ENCODE measurements at places on chromosomes 2 and 18. TPM values are rescaled to one million over a fixed set of nuclear protein-coding genes. Genes with fewer than 3 reads are reported as not detected.
A peak's percentile ranks its signal among the peaks of the same experiment; 100 is the strongest.

Gene GKN1
- not detected for total RNA-seq

Gene ERFE
- total RNA-seq: 5.2 TPM

Gene ALPP
- 0.59 TPM for total RNA-seq

Gene PSMG2
- 136 TPM for total RNA-seq

Gene HOXD12
- total RNA-seq: 0.12 TPM

Gene FRZB
- total RNA-seq: 0.10 TPM

Gene OTX1
- total RNA-seq: 0.59 TPM

Gene AGXT
- total RNA-seq: not detected

Gene PTH2R
- not detected for total RNA-seq

Gene KIF5C
- 1.3 TPM for total RNA-seq

Gene TCF4
- total RNA-seq: 57.2 TPM

Gene DNAJC5G
- total RNA-seq: not detected

Gene PCARE
- not detected for total RNA-seq

Gene PDE1A
- 3.7 TPM for total RNA-seq

GRCh38 chr2:216548901-216549331 lies 50.3 kb downstream of the RPL37A start:
- no peak for DNase-seq

DNA sequence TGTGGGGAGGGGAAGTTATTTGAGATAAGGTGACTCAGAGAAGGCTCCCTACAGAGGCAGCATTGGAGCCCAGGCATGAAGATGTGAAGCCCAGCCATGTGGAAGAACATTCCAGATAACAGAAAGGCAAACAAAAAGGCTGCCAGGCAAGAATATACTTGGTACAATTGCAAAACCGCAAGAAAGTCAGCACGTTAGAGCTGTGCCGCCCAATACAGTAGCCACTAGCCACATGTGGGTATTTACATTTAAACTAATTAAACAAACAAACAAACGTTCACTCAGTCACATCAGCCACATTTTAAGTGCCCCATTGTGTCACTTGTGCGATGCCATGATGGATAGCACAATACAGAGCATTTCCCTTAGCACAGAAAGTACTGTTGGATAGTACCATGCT lies 179.6 kb downstream of the SATB2 start:
- DNase-seq: peak; percentile 80

DNA sequence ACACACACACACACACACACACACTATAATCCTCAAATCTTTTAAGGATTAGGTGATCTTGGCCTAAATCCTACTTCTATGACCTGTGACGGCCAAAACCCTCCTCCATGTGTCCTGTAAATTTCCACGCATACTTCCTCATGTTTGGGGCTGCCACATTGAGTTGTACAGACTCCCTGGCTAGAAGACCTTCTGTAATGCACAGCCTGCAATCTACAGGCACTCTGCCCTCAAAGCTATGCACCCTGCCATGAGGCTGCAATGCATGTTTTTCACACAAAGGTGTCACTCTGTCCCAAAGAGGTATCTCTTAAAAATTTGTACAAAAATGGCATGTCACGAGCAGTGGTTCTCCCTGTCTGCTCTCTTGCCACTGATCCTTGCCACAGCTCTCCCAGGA lies 26.4 kb upstream of the B4GALT6 start:
- peak; percentile 8 for DNase-seq

DNA sequence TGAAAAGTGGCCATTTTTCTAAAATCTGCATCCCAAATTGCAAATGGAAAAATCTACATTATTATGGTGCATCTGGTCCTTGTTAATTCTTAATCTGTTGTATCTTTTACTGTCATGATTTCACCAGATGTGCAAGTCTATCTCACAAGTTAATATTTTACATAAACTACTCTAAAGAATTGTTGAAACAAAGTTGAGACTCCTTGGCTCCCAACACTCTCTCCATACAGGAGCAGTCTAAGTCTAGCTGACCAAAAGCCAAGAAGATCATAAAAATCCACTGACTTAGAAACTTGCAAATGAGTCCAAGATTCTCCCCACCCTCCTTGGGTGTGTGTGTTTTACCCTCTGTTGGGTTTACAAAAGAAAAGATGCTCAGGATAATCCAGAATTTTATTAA lies 85.1 kb downstream of the NCKAP5 start:
- no peak for DNase-seq

- no peak for DNase-seq
These were observed 99.4 kb upstream of the RGPD4 start for GRCh38 chr2:107727318-107727717.

DNA sequence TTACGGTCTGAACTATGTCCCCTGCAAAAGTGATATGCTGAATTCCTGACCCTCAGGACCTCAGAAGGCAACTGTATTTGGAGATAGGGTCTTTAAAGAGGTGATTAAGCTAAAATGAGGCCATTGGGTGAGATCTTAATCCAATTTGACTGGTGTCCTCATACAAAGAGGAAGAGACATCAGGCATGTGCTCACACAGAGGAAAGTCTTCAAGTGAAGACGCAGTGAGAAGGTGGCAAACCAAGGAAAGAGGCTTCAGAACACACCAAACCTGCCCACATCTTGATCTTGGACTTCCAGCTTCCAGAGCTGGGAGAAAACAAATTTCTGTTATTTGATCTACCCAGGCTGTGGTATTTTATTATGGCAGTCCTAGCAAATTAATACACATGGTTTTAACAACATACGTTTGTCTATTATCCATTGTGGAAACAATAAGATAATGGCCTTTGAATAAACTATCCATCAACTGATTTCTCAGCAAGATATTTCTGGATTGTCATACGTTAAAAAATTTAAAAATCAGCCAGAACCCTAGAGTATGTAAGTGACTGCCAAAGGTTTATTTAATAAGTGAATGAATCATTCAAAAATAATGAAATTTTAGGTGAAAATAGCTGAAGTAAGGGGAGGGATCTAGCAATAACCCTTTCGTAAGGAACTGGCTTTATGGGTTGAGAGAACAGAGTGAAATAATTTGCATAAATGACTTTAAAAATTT lies 6.5 kb downstream of the WIPF1 start:
- no peak for DNase-seq

DNA sequence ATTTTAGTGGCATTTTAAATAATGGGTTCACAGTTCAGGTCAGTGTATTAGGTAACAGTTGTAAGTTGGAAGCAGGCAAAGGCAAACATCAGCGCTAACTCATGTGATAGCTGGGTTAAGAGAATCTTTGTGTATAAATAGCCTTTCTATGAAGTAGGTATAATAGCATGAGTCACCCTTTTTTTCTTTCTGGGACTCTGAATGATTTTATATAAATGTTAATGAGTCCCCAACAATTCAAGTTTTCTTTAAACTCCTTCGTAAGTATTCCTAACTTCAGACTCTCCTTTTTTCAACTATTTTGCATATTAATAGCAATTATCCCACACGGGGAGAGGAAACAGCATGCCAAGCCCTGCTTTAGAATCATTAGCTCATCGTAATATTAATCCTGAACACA lies 384.3 kb downstream of the PIK3C3 start:
- peak; percentile 34 for DNase-seq

- DNase-seq: no peak
These were observed 90.9 kb downstream of the DOK6 start for GRCh38 chr18:69491576-69491975.
